ENCODE measurements at places on chromosomes 5 and 9.

DNA sequence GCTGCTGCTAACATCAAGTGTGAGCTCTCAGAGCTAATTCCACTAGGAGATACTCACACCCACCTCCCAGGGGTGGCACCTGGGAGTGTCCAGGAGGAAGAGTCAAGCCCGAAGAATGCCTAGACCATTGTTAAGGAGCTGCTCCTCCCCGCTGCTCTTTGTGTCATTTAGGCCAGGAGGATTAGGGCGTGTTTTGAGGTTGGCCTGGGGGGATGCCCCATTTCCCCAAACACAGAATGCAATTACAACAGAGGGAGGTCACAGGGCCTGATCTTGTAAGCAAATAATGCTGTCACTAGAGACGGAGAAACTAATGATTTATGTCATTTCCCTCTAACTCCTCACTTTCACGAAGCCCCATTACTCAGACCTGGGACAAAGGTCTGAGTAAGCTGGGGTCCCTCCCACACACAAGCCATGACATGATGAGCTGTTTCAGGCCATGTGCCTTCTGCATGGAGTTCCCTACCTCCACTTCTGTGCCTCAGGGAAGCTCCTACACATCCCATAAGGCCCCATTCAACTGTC lies 312.5 kb downstream of the ACTL7B start:
- no peak for DNase-seq

- DNase-seq, result no peak
These were observed 3.3 kb upstream of the BRD3 start for GRCh38 chr9:134071149-134071548.

- DNase-seq, result no peak
These were observed 113.4 kb downstream of the PAPPA start for GRCh38 chr9:116267021-116267420.

GRCh38 chr5:31983851-31984250 lies 190.3 kb downstream of the GOLPH3 start:
- peak; percentile 21 for DNase-seq

- DNase-seq, result no peak
These were observed 23.7 kb upstream of the UBAP2 start for GRCh38 chr9:34072410-34072809.

DNA sequence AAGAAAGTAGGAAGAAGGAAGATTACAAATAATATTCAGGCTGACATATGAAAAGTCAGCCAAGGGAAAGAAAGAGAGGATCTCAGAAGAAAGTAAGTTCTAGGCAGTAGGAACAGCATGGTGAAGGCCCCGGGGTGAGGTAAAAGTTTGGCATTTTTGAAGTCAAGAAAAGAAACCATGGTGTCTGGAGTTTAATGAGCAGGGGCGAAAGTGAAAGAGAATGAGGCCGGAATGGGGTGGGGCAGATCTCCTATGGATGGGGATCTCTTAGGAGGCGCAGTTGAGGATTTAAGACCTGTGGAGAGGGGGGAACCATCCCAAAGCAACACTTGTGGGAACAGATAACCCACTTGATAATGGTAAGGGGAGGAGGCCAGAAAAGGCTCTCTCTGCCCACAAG lies 42.3 kb upstream of the SMAD5 start:
- no peak for DNase-seq

DNA sequence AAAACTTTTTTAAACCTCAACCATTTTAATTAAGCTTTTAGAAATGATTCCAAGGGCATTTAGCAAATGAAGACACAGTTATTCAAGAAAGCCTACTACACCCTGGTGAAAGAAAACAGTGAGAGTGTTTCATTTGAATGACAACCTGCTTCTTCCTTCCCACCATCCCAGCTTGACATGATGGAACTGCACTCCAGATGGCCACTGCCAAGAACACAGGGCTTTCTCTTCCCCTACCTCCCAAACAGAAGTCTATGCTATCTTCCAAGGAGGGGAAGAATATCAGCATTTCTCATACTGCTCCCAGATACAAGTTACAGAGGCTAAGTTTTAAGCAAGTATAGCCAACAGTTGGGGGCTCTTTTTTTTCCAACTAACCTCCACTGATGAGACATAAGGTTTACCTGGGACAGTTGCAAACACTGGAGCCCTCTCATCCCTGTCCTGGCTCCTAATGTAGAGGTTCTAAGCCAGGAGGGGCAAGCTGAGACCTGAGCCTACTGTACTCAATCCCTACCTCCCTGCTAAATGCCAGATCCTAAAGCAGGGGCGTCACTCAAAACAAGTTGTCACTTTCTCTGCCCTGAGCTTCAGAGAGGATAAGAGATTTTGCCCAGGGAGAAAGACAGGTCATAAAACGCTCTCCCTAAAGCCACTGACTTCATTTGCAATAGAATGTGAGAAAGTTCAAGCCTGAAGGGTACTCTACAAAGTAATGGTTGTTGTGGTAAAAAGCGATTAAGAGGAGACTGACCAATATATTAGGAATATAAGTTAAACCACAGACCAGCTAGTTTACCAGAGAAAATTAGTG lies 88.5 kb upstream of the SLC27A6 start:
- no peak for DNase-seq

GRCh38 chr9:82961504-82962125 lies 101.3 kb downstream of the RASEF start:
- DNase-seq, result peak; percentile 4

DNA sequence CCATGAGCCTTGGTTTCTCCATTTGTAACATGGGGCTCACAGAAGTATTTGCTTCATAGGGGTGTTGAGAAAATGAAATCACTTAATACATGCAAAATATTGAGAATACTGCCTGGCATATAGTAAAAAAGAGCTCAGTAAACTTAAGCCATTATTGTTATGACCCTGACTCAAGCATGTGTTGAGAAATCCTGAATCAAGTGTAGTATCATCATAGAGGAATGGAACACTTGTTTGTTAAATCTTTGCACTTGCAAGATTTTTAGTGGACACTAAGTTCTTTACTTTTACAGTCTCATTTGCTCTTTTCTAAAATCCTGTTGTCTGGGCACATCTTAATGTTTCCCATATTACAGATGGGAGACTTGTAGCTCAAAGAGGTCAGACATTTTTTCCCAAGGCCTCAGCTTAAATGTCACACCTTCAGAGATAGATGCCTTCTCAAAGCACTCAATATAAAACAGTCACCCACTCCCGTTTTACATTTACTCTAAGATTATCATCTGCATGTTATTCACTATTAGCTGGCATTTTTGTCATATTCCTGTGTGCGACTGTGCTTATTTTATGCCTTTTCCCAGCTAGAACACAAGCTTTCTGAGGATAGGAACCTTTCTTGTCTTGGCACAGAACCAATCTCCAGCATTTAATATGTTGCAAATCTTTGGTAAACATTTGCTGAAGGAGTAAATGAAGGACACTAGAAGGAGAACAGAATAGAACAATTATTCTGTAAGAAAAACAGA lies 250.0 kb upstream of the TNC start:
- no peak for DNase-seq

- no peak for DNase-seq
These were observed 244.7 kb downstream of the SEC61B start for GRCh38 chr9:99466781-99467180.

DNA sequence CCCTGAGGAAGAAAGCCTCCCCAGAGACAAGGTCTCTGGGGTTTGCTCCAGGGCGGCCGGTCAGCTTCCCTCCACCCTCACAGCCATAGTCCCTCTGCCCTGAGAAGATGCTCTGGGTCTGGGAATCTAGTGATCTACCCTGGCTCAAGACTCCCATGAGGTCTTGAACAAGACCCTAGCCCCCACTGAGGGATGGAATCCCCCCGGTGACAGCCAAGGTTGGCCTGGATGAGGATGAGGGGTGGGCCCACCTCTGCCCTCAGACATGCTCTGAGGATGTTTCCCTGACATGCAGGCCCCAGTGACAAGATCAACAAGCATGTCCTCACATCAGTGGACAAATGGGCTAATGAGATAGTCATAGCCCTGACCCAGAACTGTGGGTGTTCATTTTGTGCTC lies 138.6 kb downstream of the C5orf15 start:
- no peak for DNase-seq

- DNase-seq, result no peak
These were observed 273.2 kb downstream of the GADD45G start for GRCh38 chr9:89878003-89878411.
